ENCODE measurements at places on chromosomes 5 and 9.
A peak's percentile ranks its signal among the peaks of the same experiment; 100 is the strongest.

GRCh38 chr9:20442461-20443319 lies 179.6 kb downstream of the MLLT3 start:
- DNase-seq = no peak

- DNase-seq = no peak
Observed at GRCh38 chr5:89327608-89328007, 444.6 kb upstream of the MEF2C start.

DNA sequence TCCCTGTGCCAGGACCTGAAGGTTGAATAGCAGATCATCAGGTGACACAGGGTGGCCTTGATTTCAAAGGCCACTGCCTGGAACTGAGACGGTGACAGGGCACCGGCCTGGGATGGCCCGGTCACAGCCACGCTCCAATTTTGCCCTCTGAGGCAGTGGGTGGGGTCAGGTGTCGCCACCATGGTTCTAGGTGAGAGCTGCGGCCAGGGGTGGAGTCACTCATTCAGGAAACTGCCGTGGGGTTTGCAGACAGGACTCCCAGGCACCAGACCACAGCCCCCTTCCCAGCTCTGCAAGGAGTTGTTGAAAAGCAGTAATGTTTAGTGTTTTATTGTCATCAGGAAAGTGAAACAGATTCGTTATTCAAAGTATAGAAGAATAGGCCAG lies 17.3 kb upstream of the RNU6ATAC start:
- DNase-seq = no peak

GRCh38 chr5:131718487-131719014 lies 78.3 kb downstream of the FNIP1 start:
- DNase-seq = no peak

DNA sequence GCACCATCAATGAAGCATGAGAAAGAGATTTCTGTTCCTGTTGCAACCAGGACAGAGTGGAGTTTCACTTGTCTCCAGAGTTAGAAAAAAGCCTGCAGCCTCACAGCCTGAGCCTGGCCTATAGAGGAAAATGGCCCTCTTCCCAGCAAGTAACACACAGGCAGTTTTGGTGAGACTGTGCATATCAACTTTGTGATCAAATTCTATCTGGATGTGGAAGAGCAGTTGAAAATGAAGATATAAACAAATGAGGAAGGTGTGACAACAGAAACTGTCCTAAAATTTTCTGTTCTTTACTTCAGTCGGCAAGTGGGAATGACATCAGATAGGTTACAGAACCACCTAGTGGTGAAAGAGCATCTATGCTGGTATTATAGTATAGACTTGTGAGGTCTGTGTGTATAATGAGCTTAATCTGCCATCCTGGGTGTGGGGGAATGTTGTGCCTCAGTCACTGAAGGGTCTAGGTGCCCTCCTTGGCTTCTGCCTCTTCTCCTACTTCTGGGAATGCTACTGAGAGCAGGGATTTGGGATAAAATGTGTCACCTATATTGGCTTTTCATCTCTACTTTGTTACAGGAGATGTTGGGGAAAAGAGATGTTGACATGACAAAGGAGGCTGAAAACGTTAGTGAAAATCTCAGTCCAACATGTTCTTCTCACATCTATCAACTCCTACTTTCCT lies 28.2 kb downstream of the YIPF5 start:
- no peak for DNase-seq

DNA sequence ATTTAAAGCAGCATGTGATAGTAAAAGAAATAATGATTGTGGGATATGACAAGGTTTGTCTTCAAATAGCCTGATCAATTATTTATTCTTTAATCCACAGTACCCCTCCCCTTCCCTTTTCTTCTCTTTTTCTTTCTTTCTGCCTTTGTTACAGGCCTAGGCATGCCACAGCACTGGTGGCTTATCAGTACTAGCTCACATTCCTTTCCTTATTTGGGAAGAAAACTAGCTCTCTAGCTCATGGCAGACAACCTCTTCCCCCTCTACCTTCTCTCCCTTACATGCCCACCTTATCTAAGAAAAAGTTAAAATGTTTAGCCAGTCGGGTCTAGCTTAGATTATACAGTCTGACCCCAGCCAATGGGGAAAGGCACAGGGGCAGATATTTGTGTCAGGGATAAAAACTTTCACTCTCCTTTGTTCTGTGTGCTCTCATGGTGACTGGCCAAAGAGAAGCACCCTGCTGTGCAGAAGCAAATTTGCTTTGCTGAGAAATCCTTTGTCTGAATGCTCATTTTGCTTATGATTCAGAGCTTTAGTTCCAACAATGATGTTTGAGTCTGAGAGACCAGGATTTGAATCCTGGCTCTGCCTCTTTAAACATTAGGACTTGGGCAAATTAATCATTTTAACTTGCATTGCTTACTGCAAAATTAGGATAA lies 75.8 kb upstream of the CDH12 start:
- no peak for DNase-seq

DNA sequence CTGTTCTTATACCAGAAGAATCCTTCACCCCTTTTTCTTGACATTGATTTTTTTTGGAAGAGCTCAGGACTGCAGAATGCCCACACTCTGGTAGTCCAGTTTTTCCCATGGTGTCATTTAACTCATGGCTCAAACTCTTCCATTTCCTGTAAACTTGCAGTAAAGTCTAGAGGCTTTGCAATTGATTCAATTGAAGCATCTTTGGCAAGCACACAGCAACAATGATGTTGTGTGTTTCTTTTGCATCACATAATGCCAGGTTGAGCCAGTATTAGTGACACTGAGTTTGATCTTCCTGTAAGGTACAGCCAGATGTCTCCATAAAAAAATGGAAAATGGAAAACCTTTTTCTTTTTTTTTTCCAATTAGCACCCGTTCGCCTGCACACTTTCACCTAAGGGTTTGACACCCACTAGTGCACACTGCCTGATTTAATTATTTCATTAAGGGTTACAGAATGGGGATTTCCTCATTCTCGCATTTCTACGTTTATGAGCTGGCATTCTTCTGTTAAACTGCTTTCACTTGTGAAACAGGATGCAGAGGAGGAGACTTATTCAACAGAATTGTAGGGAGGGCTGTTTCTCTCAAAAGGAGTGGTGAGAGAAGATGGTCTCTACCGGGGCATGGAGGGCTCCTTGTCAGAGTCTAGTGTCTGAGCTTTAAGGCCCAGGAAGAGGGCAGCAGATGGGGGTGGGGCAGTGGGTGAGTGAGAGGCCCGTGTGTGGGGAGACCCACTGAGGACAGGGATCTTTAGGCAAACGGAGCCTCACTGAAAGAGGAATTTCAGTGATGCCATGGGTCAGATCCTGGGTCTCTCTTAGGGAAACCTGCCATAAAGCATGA lies 2.2 kb upstream of the S1PR3 start:
- peak; percentile 16 for DNase-seq

DNA sequence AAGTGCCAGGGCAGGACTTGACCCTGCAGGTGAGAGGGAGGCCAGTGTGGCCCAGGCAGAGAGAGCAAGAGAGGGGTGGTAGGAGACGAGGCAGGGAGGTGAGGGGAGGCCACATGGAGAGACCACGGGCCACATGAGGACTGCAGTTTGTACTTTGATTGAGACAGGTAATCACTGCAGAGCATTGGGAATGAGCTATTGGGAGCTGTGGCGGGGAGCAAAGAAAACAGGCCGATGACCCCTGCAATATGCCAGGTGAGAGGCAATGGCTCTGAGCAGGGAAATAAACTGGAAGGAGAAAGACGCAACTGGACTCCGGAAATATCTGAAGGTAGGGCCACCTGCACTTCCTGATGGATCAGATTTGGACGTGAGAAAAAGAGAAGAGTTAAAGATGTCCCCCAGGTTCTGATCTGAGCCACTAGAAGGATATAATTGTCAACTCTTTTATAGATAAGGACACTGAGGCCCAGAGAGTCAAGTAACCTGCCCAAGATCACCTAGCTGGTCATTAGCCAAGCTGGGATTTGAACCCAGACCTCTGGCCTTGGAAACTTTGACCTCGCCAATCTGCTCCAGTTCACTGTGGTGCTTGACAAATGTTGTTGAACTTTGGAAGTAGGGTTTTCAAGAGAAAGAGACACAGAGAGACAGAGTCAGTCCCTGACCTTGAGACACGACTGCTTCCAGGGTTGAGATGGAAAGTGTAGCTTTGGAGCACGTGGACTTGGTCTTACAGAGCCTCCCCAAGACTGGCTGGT lies 42.3 kb downstream of the DUSP1 start:
- DNase-seq = no peak

GRCh38 chr5:59020611-59021285 lies 437.9 kb downstream of the RAB3C start:
- peak; percentile 20 for DNase-seq

- no peak for DNase-seq
Observed at GRCh38 chr9:81370650-81371049, 318.7 kb downstream of the TLE1 start.

GRCh38 chr5:33671700-33672291 lies 220.0 kb downstream of the ADAMTS12 start:
- no peak for DNase-seq

GRCh38 chr9:108168236-108168850 lies 678.8 kb upstream of the KLF4 start:
- no peak for DNase-seq

DNA sequence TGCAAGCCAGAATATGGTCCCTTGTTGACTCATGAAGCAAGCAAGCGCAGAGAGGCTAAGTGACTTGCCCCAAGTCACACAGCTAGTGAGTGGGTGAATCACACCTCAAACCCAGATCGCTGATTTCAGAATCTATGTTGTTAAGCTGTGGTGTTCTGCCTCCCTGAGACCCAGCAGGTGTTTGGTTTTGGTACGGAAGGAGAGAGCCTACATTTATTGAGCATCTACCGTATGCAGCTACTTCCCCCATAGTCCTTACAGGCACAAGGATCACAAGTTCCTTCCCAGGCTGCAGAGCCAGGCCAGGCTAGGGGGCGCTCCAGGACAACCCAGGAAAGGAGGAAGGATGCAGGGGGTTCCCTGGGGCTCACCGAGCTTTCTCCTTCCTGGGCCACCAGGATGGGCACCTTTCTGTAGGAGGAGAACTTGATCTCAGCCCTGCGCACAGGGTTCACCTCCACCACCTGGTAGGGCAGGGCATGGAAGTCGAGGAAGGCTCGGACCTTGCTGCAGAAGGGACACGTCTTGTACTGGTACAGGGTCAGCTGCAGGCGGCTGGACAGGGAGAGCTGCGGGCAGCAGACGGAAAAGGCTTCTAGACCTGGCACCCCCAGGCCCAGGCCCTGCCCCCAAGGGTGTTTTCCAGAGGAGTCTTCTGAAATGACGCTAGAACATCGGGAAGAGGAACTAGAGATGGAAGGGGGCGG lies 2.5 kb downstream of the PTGES2 start:
- peak; percentile 63 for DNase-seq

DNA sequence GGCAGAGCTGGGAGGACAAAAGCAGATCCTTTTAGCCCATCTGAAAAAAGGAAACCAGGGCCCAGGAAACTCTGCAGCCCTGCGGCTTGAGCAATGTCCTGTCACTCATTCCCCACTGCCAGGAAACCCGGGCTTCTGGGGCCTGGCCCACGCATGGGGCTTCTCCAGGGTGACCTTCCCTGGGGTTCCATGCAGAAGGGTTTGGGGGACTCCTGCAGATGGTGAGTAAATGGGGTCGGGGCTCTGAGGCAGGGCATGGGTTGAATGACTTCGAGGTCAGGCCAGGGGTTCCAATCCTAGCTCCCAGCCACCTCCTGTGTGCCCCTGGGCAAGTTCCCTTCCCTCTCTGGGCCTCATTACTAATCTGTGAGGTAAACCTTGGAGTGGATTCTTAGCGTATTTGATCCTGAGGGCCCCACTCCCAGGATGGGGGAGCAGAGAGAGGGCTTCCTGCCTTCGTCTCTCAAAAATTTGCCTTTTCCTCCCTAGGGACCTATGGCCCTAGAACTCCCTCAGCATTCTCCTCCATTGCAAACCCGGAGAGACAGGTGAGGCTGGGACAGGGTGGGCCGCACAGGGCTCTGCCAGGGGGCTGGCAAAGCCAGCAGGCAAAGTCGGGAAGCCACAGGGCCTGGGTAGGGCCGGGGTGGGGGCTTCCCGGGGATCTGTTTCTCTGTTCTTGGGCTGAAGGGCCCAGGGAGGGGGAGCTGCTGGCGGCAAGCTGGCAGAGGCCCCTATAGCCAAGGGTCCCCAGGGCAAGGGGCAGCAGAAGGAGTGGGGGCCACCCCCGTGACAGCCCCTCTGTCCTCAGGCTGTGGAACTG lies 25.8 kb downstream of the ADGRD2 start:
- DNase-seq = no peak

- no peak for DNase-seq
Observed at GRCh38 chr5:180122875-180123274, 51.3 kb upstream of the RNF130 start.

GRCh38 chr9:93731963-93732362 lies 155.6 kb downstream of the PHF2 start:
- no peak for DNase-seq

GRCh38 chr9:108269371-108269770 lies 586.4 kb downstream of the ACTL7B start:
- DNase-seq = no peak

DNA sequence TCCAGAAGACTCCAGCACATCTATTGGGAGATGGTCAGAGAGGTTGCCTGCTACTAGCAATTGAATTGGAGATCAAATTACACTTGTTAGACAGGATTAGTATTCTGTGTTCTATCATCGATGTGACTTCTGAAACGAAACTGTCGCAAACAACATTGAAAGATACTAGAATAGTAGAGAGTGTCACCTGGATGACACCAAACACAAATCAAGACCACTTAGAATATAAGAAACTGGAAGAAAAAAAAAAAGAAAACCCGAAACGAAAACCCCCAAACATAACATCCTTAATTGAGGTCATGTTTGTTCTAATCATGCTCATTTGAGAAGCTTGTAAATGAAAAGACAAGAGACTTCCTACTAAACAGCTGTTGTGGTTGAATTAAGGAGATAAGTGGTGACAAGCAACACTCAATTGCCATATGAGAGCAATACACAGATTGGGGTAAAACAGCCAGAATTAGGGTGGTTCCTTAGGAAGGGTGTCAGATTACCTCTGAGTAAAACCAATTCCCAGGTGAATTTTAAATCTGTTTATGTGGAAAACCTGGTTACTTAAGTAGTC lies 97.6 kb downstream of the BASP1 start:
- no peak for DNase-seq

DNA sequence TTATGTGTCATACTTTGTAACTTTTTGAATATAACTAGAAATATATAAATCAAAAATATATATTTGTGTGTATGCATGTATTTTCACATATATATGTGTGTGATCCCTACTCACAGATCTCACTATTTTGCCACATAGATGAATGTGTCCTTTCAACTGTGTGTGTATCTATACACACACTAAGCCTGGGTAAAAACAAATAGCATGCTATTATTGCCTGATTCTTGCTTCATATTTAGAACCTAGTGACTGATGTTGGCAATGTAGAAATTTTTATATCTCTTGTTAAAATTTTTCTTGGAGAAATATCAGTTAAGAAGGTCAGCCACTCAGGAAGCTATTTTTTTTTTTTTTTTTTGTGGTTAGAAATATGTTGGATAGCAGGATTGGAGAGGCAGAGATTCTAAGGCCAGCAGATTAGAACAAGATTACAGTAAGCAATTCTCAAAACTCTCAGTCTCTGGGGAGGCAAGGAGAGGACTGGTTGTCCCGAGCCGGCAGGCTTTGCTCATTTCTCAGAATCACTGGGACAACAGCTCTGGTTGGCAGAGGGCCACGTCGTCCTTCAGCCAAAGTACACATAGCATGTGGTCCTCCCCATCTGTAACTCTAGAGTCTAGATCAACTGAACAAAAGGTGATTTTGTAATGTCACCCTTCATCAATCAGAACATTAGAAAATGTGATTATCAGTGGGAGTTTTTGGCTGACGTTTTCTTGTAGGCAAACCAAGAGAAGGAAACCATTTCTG lies 19.7 kb downstream of the C6 start:
- DNase-seq = no peak

GRCh38 chr5:10689391-10690081 lies 71.5 kb downstream of the DAP start:
- peak; percentile 47 for DNase-seq

Data from stimulated activated CD4-positive, alpha-beta T cell treated with anti-CD3 and anti-CD28 coated beads, Interleukin-2, amount 100 ng/mL, for 24 hours (primary cell).